ENCODE measurements at places on chromosomes 2 and 18. TPM values are rescaled to one million over a fixed set of nuclear protein-coding genes. Genes with fewer than 3 reads are reported as not detected.

The GNLY gene
- total RNA-seq, result not detected

The SDC1 gene
- total RNA-seq, result 27.5 TPM

The CDH2 gene
- total RNA-seq, result 459 TPM

The RAMP1 gene
- total RNA-seq, result not detected

The CD302 gene
- 1.1 TPM for total RNA-seq

The APCDD1 gene
- total RNA-seq, result 4.7 TPM

The COX7A2L gene
- 212 TPM for total RNA-seq

The FAM98A gene
- total RNA-seq, result 13.3 TPM

The RNMT gene
- 44.5 TPM for total RNA-seq

The CD226 gene
- total RNA-seq, result 0.06 TPM

The PJVK gene
- total RNA-seq, result 3.0 TPM

Measured in neural progenitor cell (in vitro differentiated cells).